SHP77 (cell line): ENCODE measurements at places on chromosomes 5 and 9.

- no peak for DNase-seq
Observed at GRCh38 chr5:39198127-39198526, 21.2 kb downstream of the FYB1 start.

- DNase-seq, result no peak
Observed at GRCh38 chr9:22975951-22976350, 529.3 kb downstream of the DMRTA1 start.

DNA sequence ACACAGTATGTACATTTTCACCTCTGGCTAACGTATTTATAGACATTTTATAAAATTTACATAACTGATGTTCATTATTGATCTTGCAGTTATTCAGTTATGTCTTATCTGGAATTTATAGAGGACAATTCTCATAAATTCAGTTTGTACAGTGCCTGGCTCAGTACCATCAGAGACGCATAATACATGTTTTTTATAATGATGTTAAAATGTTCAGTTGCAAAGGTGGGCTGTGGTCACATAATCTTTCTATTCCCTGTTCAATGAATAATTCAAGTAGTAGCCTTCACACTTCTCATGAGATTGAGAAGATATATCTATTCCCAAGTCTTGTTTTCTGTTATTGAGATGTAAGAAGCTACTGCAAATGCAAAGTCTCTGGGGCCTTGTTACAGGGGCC lies 393.1 kb upstream of the ARRDC3 start:
- DNase-seq, result no peak

DNA sequence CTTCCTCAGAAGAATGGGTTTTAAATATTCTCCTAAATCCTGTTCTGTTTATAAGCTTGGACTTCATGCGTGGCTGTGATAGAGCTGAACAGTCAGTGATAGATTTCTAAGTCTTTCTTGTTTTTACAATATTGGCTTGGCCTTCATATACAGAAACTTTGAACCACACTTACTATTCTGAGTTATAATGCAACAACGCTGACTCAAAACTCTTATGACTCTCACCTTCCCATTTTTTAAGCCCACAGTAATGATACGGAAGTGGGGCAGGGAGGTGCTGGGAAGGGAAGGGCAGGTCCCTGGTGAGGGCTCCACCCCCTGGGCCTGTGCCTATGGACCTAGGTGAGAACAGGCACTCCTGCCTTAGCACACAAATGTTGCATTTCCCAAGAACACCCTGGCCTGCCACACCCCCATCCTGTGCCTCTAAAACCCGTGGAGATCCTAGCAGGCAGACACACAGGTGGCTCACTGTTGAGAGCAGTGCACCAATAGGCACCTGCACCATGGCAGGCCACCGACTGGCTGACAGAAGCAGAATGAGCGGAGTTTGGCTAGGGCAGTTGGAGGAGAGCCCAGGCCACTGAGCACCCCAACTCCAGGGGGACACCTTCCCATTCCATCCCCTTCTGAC lies 376.7 kb downstream of the GABRG2 start:
- no peak for DNase-seq

GRCh38 chr5:16557477-16557876 lies 59.3 kb downstream of the RETREG1 start:
- DNase-seq, result no peak

GRCh38 chr5:122442938-122443337 lies 130.9 kb downstream of the SNCAIP start:
- DNase-seq, result no peak

DNA sequence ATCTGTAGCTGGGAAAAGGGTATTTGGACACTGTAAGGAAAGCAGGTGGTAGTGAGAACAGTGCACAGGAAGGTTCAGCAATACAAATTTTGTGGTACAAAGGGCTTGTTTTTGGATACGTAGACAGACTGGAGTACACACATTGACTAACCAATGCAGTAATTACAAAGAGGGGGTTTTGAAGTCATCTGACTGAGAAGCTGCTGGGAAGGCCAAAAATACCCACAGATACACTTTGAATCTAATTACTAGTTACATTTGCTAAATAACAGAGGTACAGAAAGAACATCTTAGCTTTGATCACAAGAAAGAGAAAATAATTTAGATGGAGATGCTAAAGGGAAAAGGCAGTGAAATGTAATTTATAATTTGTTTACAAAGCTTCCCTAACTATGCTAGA lies 45.9 kb downstream of the PKD2L2 start:
- no peak for DNase-seq

- DNase-seq, result no peak
Observed at GRCh38 chr5:52988335-52989024, 672 bp upstream of the ITGA2 start.

DNA sequence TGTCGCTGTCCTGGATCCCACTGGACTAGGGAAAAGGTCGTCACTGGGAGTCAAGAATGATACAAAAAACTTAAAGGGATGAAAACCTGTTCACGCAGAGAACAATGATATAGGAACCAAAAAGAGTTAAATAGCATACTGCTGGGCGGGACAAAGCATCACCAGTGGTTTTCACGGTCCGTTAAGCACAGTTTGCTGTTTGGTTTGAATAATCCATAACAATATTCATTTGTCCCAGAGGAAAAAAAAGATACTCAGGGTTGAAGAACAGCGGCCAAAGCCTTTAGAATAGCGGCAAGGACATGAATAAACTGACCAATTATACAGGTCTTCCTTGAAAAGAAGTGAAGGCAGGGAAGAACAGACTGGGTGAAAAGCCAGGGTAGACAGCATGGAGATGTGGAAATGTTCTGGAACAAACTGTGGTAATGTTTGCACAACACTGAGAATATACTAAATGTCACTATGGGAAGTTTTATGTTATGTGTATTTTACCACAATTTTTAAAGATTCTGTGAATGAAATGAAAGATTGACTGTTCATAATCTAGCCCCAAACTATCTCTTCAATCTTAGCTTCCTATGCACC lies 60.8 kb downstream of the MTMR12 start:
- DNase-seq, result no peak

DNA sequence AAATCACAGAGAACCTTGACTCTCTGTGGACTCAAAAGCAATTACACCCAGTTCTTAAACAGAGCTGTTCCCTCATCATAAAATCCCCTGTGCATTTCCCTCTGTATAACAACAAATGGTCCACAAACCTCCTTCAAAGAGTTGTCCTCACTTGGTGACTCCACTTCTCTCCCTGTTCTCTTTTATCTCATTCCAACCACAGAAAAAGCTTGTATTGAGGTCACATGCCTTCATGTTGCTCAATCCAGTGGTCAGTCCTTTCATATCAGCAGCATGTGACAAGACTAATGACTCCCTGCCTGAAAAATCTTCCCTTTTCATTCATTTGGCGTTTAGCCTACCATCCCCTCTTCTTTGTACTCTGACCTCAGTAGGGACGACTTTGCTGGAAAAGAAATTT lies 158.0 kb downstream of the DEPDC1B start:
- DNase-seq, result no peak

GRCh38 chr9:29753638-29754037 lies 2180.4 kb upstream of the C9orf72 start:
- no peak for DNase-seq

DNA sequence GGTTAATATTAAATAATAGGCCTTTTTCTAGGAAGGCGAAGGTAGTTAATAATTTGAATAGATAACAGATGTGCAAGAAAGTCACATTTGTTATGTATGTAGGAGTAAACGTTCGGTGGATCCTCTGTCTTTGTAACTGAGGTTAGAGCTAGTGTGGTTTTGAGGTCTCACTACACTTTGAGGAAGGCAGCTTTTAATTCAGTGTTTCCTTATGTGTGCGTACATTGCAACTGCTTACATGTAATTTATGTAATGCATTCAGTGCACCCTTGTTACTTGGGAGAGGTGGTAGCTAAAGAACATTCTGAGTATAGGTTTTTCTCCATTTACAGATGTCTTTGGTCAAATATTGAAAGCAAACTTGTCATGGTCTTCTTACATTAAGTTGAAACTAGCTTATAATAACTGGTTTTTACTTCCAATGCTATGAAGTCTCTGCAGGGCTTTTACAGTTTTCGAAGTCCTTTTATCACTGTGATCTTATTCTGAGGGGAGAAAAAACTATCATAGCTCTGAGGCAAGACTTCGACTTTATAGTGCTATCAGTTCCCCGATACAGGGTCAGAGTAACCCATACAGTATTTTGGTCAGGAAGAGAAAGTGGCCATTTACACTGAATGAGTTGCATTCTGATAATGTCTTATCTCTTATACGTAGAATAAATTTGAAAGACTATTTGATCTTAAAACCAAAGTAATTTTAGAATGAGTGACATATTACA lies 45.7 kb downstream of the TGFBR1 start:
- no peak for DNase-seq

GRCh38 chr5:77167695-77168121 lies 42.8 kb upstream of the PDE8B start:
- DNase-seq, result peak; percentile 41

- no peak for DNase-seq
Observed at GRCh38 chr5:103598997-103599566, 36.5 kb upstream of the NUDT12 start.

GRCh38 chr9:89009546-89009840 lies 18.2 kb downstream of the S1PR3 start:
- no peak for DNase-seq

DNA sequence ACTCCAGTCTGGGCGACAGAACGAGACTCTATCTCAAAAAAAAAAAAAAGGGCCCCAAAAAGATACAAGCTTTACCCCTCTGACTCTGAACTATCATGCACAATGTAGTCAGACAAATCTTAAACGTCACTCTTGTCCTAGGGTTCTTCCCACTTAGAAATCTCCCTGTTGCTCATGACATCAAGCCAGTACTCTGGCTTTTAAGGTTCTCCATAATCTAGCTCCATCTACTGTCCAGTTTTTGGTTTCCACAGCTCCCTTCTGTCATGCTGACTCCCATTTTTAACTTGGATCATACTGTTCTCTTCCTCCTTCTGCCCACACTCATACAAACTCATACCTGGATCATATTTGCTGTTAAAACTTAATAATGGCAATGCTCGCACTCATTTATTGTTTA lies 156.7 kb upstream of the TLX3 start:
- no peak for DNase-seq

GRCh38 chr9:92608909-92609445 lies 61.0 kb downstream of the IPPK start:
- DNase-seq, result peak; percentile 77

GRCh38 chr5:13350767-13351166 lies 593.7 kb downstream of the DNAH5 start:
- DNase-seq, result no peak

DNA sequence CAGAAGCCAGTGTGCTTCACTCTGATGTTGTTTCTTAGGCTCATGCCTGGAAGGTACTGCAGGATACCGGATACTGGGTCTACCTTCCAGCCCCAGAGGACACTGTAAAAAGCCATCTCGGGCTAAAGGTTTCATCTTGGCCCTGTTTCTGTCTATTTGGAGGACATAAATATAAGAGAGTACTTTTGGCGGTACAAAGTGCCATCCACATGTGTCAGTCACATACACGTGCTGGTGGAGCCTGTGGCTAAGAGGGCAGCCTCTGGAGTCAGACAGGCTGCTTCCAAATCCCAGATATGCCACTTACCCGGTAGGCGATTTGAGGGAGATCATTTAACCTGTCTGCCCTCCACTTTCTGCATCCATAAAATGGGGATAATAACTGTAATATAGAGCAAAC lies 160.4 kb downstream of the NR3C1 start:
- DNase-seq, result no peak

GRCh38 chr9:92590377-92590776 lies 54.6 kb upstream of the ECM2 start:
- no peak for DNase-seq

DNA sequence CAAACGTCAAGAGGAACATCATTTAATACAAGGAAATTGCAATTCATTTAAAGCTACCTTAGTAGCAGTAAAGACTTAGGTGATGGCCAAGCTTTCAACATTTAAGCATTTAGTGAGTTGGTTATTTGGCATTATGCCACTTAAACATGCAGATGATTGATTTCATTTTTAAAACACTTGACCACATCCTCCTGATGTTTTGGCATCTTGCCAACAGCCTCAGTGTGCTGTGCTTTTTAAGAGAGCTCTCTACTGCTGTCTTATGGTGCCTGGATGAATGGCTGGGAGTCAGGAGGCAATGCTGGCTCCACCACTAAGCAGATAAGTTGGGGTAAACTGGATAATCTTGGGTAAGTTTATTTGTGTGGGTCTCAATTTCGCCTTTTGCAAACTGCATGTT lies 364.5 kb downstream of the MAN2A1 start:
- peak; percentile 56 for DNase-seq

GRCh38 chr5:52607227-52607824 lies 180.4 kb upstream of the ITGA1 start:
- no peak for DNase-seq

- DNase-seq, result no peak
Observed at GRCh38 chr5:139243425-139243970, 45.3 kb upstream of the SIL1 start.

DNA sequence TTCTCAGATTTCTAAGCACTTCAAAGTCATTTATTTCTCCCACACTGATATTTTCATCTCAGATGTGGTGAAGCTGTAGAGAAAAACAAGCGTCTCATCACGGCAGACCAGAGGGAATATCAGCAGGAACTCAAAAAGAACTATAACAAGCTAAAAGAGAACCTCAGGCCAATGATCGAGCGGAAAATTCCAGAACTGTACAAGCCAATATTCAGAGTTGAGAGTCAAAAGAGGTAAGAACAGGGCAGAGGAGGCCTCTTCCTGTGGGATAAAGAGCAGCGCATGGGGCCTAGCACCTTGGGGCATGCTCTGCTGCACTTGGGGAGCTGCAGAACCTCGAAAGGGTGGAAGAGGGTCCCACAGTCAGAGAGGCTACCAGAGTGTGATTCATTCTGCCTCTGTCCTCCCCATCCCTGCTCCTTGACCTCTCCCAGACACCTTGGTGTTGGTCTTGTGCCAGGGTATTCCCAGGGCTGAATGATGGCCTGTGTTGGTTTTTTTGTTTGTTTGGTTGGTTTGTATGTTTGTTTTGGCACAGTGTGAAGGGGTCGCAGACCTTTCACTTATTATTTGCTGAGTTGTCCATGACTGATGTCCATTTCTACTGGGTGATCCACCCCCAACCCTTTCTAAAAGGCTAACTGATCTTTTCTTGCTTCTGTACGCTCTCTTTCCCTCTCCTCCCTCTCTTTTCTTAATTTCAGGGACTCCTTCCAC lies 248.9 kb downstream of the DOCK8 start:
- no peak for DNase-seq
